ENCODE measurements at places on chromosomes 6 and 20.

- DNase-seq, result no peak
Measured at GRCh38 chr6:24441599-24441904, 38.8 kb downstream of the MRS2 start.

DNA sequence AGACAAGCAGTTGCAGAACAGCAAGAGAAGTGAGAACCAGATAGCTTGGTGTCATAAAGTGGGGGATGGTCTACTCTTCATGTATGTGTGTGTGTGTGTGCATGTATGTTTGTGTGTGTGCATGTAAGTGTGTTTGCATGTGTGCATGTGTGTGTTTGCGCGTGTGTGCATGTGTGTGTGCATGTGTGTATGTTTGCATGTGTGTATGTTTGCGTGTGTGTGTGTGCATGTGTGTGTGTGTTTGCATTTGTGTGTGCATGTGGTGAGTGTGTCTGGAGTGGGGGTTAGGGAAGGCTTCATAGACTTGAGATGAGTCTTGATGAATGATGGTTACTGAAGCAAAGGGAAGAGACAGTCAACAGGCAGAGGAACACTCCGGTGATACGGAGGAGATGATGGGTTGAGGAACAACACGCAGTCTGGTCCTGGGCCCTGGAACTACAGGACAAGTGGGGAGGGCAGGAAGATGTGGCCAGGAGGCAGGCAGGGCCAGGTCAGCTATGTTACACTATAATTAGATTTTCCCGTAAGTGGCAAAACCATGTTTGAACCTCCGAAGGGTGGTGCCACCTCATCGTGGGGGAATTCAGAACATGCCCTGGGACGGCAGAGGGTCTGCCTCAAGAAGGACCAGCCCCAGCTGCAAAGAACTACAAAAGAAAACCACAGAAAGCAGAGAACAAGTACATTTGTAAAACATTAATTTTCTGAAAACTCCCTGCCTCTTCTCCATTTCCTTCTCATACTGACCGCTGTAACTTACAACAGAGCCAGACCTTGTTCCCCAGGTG, 38.7 kb upstream of the PDE10A start:
- no peak for DNase-seq

DNA sequence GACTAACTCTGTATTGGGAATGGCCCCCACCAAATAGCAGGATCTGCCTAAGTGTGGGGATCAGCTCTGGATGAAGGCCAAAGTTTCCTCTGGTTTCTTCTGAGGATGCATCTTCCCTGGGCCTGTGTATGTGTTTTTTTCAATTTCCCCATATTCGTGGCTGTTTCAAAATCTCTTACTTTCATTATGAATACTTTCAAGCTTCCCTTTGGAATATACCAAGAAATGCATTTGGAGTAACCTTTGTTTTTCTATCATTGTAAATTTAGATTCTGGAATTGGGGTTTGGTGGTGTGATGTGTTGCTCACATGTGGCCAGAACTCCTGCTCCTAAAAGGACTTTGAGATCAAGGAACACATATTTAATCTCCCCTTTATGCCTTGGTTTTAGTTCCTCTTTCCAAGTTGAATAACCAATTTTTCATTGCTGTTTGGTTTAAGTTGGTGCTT, 8.4 kb downstream of the ENTPD6 start:
- DNase-seq, result no peak

GRCh38 chr6:148509119-148509799, 166.6 kb downstream of the SASH1 start:
- no peak for DNase-seq

DNA sequence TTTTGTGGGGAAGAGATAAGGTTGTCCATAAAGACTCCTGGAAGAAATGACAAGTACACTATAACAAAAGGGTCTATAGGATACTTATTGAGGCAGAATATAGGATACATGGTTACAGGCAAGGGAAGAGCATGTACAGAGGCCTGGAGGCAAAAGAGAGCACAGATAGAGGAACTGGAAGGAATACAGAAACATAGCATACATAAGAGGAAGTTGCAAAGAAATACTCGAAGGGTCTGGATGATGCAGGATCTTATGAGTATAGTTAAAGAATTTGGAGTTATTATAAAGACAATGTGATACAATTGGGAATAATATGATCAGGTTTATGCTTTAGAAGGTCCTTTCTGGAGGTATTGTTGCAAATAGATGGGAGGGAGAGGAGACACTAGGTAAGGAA, 592.7 kb upstream of the POU3F2 start:
- DNase-seq, result no peak

DNA sequence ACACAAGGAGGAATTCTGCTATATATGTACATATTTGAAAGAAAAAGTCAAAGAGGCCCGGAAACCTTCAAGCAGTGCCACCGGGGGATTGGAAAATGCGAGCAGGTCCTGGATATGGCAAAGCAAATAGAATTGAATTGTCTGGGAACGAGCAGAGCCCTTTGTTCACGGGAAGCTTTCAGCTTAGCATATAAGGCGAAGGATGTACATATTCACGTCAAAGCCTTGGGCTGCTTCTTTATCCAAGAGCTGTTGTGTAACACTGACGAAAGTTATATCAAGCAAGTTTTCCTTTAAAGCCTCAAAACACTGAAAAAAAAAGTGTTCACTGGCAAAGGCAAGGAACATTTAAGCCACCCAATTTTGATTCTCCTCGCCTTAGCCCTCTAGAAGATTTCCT, 171.0 kb downstream of the GPX5 start:
- DNase-seq, result no peak

- no peak for DNase-seq
Measured at GRCh38 chr20:63232235-63233060, 3.3 kb upstream of the BIRC7 start.

DNA sequence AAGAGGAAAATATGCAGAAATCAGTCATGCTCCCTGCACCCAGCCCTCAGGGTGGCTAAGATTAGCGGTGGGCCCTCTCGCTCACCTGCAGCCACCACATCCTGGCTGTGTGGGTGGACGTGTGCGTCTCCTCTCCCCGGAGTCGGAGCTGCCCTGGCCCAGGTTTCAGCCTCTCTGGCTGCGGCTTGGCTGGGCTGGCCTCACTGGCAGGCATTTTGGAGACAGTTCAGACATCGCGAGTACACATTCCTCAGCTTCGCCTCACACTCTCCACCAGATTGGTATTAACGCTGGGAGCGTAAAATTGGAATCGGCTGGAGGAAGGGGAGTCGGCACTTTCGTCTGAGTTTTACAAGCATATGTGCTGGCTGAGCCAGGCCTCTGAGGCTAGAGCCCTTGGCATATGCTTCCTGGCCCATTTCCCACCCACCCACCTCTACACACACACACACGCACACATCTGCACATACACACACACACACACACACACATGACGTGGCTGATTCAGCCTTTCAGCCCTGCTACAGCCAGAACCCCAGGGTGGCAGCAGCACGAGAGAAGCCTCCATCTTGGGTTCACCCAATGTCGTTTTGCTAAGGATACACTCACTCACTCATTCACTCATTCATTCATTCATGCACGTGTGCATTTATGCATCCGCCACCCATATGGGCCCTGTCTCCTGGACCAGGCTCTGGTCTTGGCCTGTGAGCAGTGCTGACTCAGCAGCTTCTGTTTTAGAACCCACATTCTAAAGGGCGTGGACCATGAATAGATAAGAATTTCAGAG, 42.9 kb downstream of the BCAS4 start:
- DNase-seq, result no peak

- DNase-seq, result no peak
Measured at GRCh38 chr20:48025051-48025515, 239.8 kb upstream of the SULF2 start.

DNA sequence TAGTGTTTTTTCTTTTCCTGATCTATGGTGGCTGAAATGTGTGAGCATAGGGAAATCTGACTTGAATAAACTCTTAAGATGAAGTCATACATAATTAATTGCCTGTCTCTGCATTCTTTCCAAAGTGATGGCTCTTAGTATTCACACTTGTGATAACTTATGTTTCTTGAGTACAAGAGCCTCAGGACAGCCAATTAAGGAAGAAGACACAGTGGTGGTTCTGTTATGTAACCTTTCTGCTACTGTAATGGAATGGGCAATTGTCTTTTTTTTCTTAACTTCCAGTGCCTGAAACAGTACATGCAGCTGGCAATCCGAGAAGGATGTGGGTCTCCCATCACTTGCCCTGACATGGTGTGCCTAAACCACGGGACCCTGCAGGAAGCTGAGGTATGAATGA, 40.1 kb downstream of the RNF144B start:
- no peak for DNase-seq

- no peak for DNase-seq
Measured at GRCh38 chr6:25640446-25640845, 11.6 kb upstream of the SCGN start.

- DNase-seq, result no peak
Measured at GRCh38 chr6:44257753-44258324, 511 bp upstream of the SLC35B2 start.

DNA sequence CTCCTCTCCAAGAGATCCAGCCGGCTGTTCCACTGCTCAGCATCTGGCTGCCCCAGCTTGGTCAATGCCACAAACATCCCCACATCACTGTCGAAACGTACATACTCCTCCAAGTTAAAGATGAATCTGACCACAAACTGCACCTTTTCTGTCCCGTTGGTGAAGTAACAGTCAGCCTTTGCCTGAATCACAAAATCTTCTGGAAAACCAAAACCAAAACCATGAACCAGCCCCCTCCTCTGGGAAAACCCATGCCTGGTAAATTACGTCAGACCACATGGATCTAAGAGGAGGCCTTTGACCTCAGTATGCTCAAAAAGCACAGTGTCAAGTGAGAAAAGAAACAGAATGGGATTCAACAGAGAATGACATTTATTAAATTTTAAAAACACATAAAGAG, 1.7 kb downstream of the HLA-DOB start:
- no peak for DNase-seq
